ENCODE measurements at places on chromosomes 7 and 10. TPM values are rescaled to one million over a fixed set of nuclear protein-coding genes. Genes with fewer than 3 reads are reported as not detected.

DNA sequence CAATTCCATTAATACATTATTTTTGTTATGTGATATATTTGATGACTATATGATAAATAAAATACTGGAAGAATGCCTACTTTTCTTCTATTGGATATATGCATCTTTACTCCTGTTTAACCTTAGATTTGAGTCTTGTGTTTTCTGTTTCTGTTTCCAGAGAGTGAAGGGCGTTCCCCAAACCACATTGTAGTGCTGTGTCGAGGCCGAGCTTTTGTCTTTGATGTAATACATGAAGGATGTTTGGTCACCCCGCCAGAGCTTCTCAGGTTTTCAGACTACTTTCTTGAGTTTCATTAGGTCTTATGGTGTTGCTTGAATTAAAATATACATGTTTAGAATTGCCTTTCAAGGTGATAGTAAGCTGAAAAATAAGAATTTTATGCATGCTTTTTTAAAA lies 23.8 kb downstream of the CROT start:
- H3K27me3 ChIP-seq, result no peaks in the 10 kb centered on the region
- H3K4me3 ChIP-seq, result no peak overlapping the region
- H3K27ac ChIP-seq, result no peak overlapping the region
- no peaks in the 10 kb centered on the region for H3K36me3 ChIP-seq

- no peak for DNase-seq
- H3K36me3 ChIP-seq, result no peaks in the 10 kb centered on the region
Measured at GRCh38 chr7:151394076-151395035, 15.5 kb downstream of the WDR86 start.

FAM24A gene
- not detected for total RNA-seq

DNA sequence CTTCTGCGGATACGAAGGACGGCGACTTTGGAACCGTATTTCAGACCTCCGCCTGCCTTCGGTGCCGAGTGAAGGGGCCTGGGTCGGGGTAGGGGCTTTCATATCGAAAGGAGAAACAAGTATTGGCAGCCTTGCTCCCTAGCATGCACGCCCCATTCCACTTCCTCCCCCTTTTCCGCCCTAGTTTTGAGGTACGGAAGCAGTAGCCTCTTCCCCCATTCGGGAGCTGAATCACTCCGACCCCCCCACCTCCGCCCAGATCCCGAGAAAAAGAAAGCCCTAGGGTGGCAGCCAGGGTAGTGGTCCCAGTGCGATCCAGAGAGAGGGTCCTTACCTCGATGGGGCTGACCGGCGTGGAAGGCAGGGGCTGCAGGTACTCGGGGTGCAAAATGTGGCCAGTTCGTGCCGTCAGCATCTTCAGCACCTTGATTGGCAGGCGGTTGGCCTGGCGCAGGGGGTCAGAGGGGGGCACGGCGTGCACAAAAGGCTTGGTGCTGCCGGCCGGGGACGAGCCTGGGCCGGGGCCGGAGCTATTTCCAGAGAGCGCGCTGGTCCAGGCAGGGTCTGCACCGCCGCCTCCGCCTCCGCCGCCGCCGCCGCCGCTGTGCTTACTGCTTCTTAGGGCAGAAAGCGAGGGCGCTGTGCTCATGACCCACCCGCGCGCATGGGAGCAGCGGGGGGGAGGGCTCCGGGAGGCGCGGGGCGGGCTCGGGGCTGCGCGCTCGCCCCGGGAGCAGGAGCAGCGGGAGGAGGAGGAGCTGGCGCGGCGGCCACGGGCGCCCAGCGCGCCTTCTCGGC lies 594 bp downstream of the ZNF503 start:
- peaks cover 25% of the 10 kb centered on the region for H3K27me3 ChIP-seq
- DNase-seq, result no peak
- no peaks in the 10 kb centered on the region for H3K36me3 ChIP-seq
- peak overlapping the region; percentile 36 for H3K4me3 ChIP-seq
- H3K4me1 ChIP-seq, result peaks cover 30% of the 10 kb centered on the region

SPDYE11 gene
- total RNA-seq, result not detected

FGF8 gene
- not detected for total RNA-seq

CRPPA gene
- total RNA-seq, result 1.3 TPM

DNA sequence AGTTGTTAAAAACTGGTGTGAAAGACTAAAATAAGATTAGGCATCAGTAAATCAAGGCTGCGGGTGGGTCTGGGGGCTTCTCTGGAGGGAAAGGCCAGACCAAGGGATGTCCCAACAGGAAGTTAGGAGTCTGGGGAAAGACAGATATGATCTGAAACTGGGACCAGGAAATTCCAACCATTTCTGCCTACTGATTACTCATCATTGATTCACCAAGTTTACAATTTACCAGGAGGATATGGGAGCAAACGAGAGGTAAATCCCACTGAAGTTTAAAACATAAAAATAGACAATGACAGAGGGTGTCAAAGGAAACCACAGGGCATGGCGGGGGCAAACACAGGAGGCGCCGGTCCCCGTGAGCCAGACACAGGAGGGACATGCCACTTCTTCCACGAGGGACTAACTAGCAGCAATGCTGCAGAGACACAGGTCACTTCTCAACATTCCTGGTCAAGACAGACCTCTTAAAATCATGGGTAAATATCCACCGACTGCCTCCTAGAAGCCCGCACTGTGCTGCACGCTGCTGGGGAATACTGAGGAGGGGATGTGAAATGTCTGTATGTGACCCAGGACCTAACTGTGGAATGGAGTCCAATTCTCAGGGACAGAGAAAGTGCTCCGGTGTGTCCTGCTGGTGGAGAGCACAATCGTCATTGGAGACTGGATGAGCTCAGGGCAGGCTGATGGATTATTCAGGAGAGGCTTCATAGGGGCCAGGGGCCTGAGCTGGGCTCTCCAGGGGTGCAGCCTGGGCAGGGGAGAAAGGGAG lies 153.4 kb upstream of the KLF14 start:
- no peaks in the 10 kb centered on the region for H3K27me3 ChIP-seq
- H3K36me3 ChIP-seq, result peaks cover 58% of the 10 kb centered on the region
- no peak overlapping the region for H3K4me3 ChIP-seq

- no peaks in the 10 kb centered on the region for H3K27me3 ChIP-seq
- H3K27ac ChIP-seq, result no peak overlapping the region
- H3K36me3 ChIP-seq, result no peaks in the 10 kb centered on the region
Measured at GRCh38 chr7:123024989-123025758, 29.7 kb upstream of the TAS2R16 start.

GRCh38 chr10:97733256-97733655 lies 3.7 kb upstream of the ZFYVE27 start:
- H3K27me3 ChIP-seq, result no peaks in the 10 kb centered on the region
- H3K4me3 ChIP-seq, result no peak overlapping the region
- peaks cover 11% of the 10 kb centered on the region for H3K4me1 ChIP-seq

GRCh38 chr10:94107191-94107590 lies 113.5 kb downstream of the PLCE1 start:
- H3K27me3 ChIP-seq, result no peaks in the 10 kb centered on the region
- no peaks in the 10 kb centered on the region for H3K36me3 ChIP-seq
- no peak overlapping the region for H3K4me3 ChIP-seq
- no peaks in the 10 kb centered on the region for H3K4me1 ChIP-seq
- DNase-seq, result no peak
- no peak overlapping the region for H3K27ac ChIP-seq

GRCh38 chr10:124047427-124048152 lies 45.8 kb downstream of the CHST15 start:
- no peak overlapping the region for H3K27ac ChIP-seq
- no peaks in the 10 kb centered on the region for H3K27me3 ChIP-seq
- H3K36me3 ChIP-seq, result no peaks in the 10 kb centered on the region
- no peak overlapping the region for H3K4me3 ChIP-seq

- H3K4me3 ChIP-seq, result no peak overlapping the region
- H3K27ac ChIP-seq, result no peak overlapping the region
- H3K36me3 ChIP-seq, result no peaks in the 10 kb centered on the region
- DNase-seq, result no peak
- no peaks in the 10 kb centered on the region for H3K4me1 ChIP-seq
- H3K27me3 ChIP-seq, result no peaks in the 10 kb centered on the region
Measured at GRCh38 chr10:73576890-73577591, 14.1 kb downstream of the USP54 start.

GRCh38 chr10:127745861-127746260 lies 8.9 kb downstream of the FOXI2 start:
- H3K4me3 ChIP-seq, result no peak overlapping the region
- H3K27me3 ChIP-seq, result no peaks in the 10 kb centered on the region
- no peaks in the 10 kb centered on the region for H3K4me1 ChIP-seq
- no peak overlapping the region for H3K27ac ChIP-seq
- H3K36me3 ChIP-seq, result no peaks in the 10 kb centered on the region
- no peak for DNase-seq

MMRN2 gene
- not detected for total RNA-seq

TMEM229A gene
- not detected for total RNA-seq

GRCh38 chr7:18016547-18017444 lies 10.8 kb downstream of the PRPS1L1 start:
- H3K4me3 ChIP-seq, result no peak overlapping the region
- DNase-seq, result no peak
- H3K4me1 ChIP-seq, result no peaks in the 10 kb centered on the region
- H3K36me3 ChIP-seq, result no peaks in the 10 kb centered on the region
- H3K27me3 ChIP-seq, result no peaks in the 10 kb centered on the region

HECW1 gene
- total RNA-seq, result not detected

PON3 gene
- total RNA-seq, result not detected

- H3K27ac ChIP-seq, result no peak overlapping the region
- no peaks in the 10 kb centered on the region for H3K27me3 ChIP-seq
- no peaks in the 10 kb centered on the region for H3K4me1 ChIP-seq
- no peak overlapping the region for H3K4me3 ChIP-seq
- H3K36me3 ChIP-seq, result peaks cover 16% of the 10 kb centered on the region
Measured at GRCh38 chr10:98231417-98231816, 36.6 kb downstream of the LOXL4 start.

RAB19 gene
- total RNA-seq, result 3.2 TPM

DNA sequence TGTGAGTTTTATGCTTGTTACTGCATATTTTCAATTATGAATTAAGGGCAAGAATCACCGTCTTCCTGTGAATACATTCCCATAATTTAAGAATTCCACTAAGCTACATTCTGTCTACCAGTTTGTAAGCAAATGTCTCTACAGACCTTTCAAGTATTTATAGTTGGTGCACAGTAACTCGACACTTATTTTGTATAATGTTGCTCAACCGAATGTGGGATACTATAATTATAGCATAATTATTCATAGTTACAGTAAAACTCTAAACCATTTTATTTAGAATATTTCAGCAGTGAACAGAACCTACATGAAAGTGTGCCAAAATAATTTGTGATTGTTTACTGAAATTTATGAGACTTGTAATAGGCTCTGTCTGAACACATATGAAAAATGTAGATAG lies 17.3 kb upstream of the CUBN start:
- no peaks in the 10 kb centered on the region for H3K4me1 ChIP-seq
- H3K36me3 ChIP-seq, result no peaks in the 10 kb centered on the region
- DNase-seq, result no peak

DNA sequence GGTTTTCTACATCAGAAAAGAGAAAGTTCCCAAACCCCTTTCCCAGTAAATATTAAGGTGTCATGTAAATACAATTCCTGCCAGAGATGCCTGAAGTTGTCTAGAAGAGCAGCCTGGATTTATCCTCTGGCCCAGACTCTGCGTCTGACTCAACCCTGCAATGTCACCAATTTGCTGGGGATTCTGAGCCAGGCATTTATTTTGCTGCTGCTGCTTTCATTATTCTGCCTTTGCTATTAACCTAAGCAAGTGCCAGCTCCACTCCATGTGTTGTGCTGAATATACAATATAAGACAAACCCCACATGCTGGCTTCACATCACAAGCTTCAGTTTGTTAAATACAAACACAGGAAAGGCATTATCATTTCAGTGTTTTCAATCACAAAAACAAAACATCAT lies 59.1 kb downstream of the ELAPOR2 start:
- H3K27me3 ChIP-seq, result no peaks in the 10 kb centered on the region
- H3K27ac ChIP-seq, result no peak overlapping the region
- no peak overlapping the region for H3K4me3 ChIP-seq
- peaks cover 8% of the 10 kb centered on the region for H3K4me1 ChIP-seq

ICA1 gene
- 1.2 TPM for total RNA-seq

DNA sequence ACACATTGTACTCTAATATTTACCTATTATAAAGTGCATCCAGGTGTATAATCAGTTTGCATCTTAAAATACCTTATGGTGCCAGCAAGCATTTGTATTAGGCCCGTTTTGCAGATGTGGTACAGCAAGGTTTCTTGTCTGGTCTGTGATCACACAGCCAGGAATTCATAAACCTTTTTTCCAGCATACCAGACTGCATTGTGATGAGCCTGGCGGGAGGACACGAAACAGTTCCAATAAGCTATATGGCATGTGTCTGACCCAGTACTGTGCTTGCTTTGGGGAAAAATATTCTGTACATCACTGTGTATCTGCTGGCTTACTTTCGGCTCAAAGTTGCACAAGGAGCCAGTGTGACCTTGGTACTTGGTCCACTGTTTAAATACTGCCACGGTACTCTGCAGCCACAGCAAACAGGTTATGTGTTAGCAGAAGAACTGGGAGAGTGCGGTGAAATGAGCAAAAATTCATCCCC lies 36.3 kb downstream of the CHN2 start:
- H3K27me3 ChIP-seq, result no peaks in the 10 kb centered on the region
- no peak for DNase-seq
- H3K36me3 ChIP-seq, result no peaks in the 10 kb centered on the region
- no peak overlapping the region for H3K27ac ChIP-seq

GRCh38 chr7:149500910-149501309 lies 3.3 kb upstream of the ZNF746 start:
- no peak for DNase-seq
- H3K36me3 ChIP-seq, result no peaks in the 10 kb centered on the region
- H3K4me1 ChIP-seq, result peaks cover 16% of the 10 kb centered on the region
- no peaks in the 10 kb centered on the region for H3K27me3 ChIP-seq
- no peak overlapping the region for H3K4me3 ChIP-seq

DNA sequence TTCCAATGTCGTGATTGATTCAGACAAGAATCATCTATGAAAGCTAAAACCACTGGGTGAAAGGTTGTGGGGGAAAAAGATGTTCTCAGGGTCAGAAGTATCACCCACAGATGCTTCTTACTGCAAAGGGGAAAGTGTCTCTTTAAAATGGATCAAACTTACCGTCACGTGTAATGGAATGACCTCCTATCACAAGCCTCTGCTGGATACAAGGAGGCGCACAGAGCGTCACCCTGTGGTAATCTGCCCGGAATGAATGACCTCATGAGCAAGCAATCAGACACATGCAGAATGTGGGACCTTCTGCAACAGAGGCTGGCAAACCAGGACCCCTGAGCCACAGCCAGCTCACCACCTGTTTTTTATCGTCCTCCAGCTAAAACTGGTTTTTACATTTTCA lies 33.0 kb downstream of the WIPF3 start:
- H3K36me3 ChIP-seq, result no peaks in the 10 kb centered on the region
- no peaks in the 10 kb centered on the region for H3K27me3 ChIP-seq
- no peak overlapping the region for H3K4me3 ChIP-seq
- H3K27ac ChIP-seq, result no peak overlapping the region
- H3K4me1 ChIP-seq, result no peaks in the 10 kb centered on the region

- no peak for DNase-seq
- H3K36me3 ChIP-seq, result no peaks in the 10 kb centered on the region
- H3K4me1 ChIP-seq, result peaks cover 13% of the 10 kb centered on the region
- H3K27ac ChIP-seq, result no peak overlapping the region
Measured at GRCh38 chr10:110613341-110613995, 30.7 kb upstream of the RBM20 start.

H2BK1 gene
- 4.9 TPM for total RNA-seq

KLLN gene
- total RNA-seq, result 1.0 TPM

WIPF3 gene
- total RNA-seq, result not detected

NUDCD3 gene
- total RNA-seq, result 100 TPM

NYAP1 gene
- 0.38 TPM for total RNA-seq

- no peaks in the 10 kb centered on the region for H3K27me3 ChIP-seq
- H3K27ac ChIP-seq, result no peak overlapping the region
- H3K4me1 ChIP-seq, result no peaks in the 10 kb centered on the region
- no peak overlapping the region for H3K4me3 ChIP-seq
- no peak for DNase-seq
- no peaks in the 10 kb centered on the region for H3K36me3 ChIP-seq
Measured at GRCh38 chr7:85119934-85120333, 66.9 kb downstream of the SEMA3D start.
